ENCODE measurements at places on chromosomes 16 and 17.

GRCh38 chr16:83271123-83271522 lies 536.7 kb upstream of the HSBP1 start:
- no peak for DNase-seq

DNA sequence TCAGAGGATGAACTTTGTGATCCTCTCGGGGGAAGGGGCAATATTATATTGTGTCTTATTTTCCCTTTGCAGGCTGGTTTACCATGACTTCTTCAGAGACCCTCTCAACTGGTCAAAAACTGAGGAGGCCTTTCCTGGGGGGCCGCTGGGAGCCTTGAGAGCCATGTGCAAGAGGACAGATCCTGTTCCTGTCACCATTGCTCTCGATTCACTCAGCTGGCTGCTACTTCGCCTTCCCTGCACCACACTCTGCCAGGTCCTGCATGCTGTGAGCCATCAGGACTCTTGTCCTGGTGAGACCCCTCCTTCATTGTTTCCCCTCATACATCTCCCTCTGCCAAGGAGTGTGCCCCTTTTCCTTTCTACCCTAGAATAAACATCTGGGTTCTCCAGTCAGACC lies 2.5 kb downstream of the ELP5 start:
- DNase-seq: no peak

GRCh38 chr17:7875804-7876370 lies 12.7 kb upstream of the CHD3 start:
- DNase-seq: no peak

- no peak for DNase-seq
Measured at GRCh38 chr17:32516450-32516849, 29.7 kb downstream of the CDK5R1 start.

GRCh38 chr17:62790564-62790986 lies 17.5 kb downstream of the MARCHF10 start:
- DNase-seq: no peak

DNA sequence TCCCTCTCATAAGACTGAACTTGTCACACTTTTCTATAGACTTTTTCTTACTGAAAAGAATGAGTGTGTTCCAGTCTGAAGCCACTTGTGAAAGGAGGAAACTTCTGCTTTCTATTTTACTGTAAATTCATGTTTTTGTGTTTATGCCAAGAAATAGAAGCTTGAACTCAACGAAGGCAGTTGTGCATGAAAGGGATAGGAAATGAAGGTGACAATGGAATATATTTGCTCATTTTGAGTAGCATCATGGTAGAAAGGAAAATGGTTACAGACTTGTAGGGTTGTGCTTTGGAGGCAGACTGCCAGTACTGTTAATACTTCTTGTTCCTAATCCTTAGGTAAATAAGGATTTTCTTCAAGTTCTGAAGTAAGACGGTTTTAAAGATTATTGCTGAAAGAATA lies 8.1 kb downstream of the CLTC start:
- no peak for DNase-seq
